ENCODE measurements at places on chromosomes 1 and 21.

DNA sequence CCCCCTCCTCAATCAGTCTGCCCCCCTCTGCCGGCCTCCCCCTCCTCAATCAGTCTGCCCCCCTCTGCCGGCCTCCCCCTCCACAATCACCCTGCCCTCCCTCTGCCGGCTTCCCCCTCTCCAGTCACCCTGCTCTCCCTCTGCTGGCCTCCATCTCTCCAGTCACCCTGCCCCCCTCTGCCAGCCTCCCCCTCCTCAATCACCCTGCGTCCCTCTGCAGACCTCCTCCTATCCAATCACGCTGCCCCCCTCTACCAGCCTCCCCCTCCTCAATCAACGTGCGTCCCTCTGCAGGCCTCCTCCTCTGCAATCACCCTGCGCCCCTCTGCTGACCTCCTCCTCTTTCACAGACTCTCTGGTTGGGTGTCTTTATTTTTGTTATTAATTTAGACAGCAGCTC, 11.5 kb upstream of the C1orf198 start:
- DNase-seq, result no peak

DNA sequence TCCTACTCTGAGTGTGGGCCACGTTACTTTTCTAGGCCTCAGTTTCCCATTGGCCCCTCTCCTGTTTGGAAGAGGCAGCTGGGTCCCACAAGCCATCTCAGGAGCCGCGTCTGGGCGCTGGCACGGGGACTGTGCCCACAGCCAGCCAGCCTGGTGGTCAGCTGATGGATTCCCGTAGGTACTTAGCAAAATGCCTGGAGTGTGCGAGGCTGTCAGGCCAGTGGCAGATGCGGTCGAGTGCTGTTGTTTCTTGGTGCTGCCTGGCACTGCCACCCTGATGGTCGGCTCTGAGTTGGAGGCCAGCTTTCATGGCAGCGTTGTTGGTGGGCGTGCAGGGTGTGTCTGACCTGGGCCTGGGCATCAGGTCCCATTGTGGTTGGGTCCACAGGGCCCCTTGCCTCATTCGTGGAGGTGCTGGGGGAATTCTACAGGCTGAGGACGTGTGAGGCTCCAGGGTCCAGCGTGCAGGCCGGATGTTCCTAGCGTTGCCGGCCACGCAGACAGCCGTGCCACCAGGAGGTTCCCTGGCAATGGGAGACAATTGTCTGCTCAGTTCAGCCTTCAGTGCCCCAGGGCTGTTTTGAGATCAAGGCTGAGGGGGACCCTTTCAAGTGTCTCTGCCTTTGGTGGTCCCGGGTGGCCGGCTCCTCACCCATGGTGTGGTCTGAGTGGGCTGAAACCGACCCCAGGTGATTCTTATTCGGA, 20.9 kb downstream of the SKI start:
- no peak for DNase-seq

GRCh38 chr1:197967066-197967465, 49.9 kb downstream of the LHX9 start:
- DNase-seq, result no peak

DNA sequence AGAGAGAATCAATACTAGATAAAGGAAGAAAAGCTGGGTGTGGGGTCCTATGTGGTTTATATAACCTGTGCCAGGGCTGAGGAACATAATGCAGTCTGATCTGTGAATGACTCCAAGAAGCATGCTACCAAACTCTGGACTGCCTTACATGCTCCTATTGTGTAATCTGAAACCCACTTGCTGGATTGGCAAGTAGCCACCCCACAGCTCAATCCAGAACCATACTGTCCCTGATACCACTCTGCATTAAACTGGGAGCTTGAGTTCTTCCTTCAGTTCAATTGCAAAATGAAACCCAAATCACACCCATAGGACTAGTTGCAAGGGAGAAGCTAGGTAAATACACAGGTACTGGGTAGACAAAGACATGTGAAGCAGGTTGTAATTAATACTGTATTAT, 115.4 kb upstream of the NEGR1 start:
- peak; percentile 56 for DNase-seq

DNA sequence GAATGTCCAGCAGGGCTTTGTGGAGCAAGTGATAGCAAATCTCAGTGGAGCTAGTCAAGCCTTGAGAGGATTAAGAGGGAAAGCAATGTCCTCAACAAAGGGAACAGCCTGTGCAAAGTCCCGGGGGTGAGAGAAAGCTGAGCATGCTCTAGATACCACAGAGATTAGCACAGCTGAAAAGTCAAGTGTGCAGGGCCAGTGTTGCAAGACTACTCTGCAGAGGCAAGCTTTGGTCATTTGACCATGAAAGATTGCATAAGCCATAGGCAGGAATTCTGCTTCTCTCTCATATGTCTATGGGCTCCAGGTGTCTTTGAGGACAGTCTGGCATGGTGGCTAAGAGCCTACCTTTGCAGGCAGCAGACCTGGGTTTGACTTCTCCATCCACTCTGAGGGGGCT, 181.0 kb upstream of the JUN start:
- DNase-seq, result peak; percentile 18

DNA sequence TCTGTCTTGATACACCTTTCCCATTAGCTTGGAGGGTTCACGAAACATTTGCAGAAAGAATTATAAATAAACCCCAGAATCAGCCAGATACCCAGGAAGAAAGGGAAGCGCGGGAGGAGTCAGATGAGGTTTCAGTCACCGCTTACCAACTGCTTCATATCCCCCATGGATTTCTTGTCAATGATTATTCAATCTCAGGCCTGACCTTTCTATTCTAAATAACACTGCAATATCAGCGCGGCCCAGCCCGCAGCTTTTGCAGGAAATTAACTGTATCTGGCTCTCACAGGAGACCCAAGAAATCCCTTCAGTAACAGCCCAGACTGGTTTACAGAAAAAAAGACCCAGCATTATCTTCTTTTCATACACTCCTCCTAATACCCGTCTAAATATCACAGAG, 308.6 kb downstream of the PBX1 start:
- DNase-seq, result no peak

DNA sequence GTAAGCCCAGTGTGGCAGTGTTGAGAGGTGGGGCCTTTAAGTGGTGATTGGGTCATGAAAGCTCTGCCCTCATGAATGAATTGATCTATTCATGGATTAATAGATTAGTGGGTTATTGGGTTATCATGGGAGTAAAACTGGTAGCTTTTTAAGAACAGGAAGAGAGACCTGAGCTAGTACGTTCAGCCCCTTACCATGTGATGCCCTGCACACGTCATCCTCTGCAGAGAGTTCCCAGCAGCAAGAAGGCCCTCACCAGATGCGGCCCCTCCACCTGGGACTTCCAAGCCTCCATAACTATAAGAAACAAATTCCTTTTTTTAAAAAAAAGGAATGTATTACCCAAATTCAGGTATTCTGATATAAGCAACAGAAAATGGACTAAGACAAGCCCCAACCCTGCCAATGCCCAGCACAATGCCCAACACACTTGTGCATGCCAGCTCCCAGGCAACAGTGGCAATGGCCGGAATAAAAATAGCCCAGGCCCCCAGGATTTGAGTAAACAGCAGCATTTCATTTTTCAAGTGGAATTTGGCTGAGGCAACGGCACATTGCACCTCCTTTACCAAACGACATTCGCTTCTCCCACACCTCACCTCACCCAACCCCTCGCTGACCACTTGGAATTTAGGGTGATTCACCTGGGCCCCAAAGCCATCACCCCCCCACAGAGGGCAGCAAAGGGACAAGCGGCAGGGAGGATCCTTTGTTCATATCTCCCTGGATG, 215.9 kb downstream of the TOMM20 start:
- no peak for DNase-seq

- DNase-seq, result no peak
Measured at GRCh38 chr21:43299441-43300277, 127.3 kb downstream of the SIK1 start.

DNA sequence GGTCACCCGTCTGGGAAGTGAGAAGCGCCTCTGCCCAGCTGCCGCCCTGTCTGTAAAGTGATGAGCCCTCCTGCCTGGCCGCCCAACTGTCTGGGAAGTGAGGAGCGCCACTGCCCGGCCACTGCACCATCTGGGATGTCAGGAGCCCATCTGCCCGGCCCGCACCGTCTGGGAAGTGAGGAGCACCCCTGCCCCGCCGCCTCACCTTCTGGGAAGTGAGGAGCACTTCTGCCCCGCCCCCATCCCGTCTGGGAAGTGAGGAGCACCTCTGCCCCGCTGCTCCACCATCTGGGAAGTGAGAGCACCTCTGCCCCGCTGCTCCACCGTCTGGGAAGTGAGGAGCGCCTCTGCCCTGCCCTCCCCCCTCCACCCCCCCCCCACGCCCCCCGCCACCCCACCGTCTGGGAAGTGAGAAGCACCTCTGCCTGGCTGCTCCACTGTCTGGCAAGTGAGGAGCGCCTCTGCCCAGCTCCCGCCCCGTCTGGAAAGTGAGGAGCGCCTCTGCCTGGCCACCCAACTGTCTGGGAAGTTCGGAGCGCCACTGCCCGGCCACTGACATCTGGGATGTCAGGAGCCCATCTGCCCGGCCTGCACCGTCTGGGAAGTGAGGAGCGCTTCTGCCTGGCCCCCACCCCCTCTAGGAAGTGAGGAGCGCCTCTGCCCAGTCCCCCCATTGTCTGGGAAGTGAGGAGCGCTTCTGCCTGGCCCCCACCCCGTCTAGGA, 4.5 kb upstream of the ZZZ3 start:
- DNase-seq, result no peak

DNA sequence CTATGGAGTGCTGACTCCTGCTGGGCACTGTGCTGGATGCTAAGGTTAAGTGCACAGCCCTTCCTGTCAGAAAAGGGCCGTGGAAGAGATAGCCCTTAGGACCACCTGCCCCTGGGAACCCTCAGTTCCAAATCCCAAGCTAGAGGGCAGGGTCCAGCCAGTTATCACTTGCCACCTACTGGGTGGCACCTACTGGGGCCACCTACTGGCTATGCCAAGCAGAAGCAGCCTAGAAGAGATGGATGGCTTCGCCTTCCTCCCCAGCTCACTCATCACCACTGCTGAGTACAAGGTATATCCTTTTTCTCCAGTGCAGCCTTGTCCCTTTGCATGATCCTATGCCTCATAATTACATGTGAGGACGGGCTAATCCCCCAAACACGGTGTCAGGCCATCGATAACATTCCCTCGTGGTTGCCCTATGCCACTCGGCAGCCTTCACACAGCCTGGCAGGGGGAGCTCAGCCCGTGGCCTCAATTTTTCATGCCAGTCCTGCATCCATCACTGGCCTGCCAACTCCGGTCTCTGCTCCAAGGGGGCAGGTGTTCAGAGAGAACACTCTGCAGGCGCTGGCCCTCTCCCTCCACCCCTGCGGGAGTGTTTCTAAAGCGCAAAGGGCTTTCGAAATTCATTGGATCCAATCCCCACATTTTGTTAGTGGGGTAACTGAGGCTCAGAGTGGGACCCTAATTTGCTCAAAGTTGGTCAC, 49.0 kb downstream of the SYT2 start:
- DNase-seq, result no peak

- DNase-seq, result no peak
Measured at GRCh38 chr1:76124196-76124595, 49.6 kb downstream of the ST6GALNAC3 start.

DNA sequence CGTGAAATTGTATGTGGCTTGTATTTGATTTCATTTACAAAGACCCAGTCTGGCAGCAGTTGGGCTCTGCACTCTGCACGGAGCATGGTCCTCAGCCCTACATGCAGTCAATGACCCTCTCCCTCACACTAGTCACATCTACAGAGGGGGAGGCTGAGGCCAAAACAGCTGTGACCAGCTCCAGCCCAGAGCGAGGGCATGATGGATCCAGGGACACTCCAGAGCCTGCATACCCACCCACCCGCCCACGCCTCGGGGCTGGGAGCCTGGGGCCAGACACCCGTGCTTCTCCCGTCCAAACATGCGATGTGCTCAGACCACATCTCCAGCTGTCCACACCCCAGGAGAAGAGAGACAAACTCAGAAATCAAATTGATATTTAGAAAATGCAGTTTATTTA, 14.0 kb upstream of the PRDM16 start:
- DNase-seq, result no peak
